SIG-M5 (cell line): ENCODE measurements at places on chromosomes 7 and 10.

DNA sequence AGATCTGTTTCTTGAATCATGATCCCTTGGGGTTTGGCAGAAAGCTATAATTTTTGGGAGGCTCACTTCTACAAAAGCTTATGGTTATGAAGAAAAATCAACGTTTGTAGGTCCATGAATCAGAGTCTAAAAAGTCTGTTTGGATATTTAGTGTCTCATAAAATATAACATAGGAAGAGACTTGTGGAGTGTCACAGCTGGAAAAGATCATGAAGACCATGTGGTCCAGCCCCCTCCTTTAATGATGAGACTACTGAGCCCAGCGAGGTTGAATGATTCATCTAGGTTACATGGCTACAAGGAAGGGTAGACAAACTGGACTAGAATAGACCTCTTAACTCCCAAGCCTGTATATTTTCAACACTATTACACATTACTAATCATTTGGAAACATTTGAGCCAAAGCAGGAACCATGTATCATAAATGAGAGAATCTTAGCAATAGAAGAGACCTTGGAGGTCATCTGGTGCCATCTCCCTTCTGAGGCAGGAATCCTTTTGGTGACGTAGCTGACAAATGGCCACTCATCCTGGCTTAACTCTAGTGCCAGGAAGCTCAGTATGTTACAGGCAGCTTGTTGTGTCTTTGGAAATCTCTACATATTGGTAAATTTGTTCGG, 152.5 kb downstream of the CREB5 start:
- no peak for DNase-seq

- DNase-seq: no peak
Measured at GRCh38 chr10:4101918-4102654, 317.1 kb upstream of the KLF6 start.

DNA sequence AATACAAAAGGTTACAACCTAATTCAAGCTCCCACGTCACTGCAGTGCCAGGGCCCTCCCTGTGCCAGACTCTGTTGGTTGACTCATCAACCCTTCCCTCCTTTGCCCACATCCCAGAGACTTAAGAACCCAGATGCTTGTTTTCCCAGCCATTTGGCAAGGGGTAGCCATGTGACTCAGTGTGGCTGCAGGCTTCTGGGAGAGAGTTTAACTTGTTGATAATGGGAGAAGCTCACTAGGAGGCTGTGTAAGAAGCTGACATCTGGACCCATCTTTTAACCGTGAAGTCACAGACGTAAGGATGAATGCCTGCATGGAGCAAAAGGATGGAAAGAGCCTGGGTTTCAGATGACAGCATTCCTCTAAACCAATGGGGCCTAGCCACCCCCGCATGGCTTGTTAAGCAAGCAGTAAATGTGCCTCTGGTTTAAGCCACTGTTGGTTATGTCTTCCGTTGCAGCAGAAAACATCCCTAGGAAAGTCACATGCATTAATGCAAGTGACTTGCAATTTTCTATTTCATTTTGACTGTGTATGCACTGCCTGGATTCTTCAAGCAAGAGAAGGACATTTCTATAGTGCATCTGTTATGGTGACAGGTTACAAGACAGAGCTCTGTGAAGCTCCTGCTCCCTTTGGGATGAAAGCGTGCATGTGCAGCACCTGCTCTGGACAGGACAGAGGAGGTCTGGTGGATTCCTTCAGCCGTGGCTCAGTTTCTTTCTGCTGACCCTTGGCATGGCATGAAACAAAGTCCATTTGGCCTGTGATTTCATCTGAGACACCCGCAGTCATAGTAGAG, 57.5 kb upstream of the CREB5 start:
- no peak for DNase-seq

DNA sequence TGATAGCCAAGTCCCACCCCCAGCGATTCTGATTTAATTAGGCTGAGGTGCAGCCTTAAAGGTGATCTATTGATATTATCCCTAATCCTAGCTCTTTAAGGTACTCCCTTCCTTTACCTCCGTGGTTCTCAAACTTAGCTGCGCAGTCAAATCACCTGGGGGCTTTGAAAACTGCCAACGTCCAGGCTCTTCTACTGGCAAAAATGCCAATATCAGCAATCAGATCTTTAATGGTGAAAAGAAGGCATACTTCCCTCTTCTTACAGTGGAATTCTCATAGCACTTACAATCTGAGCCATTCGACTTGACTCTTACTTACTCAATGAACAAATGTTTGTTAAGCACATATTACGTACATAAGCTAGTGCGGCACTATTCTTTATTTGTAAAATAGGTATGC, 704 bp upstream of the SLC35B4 start:
- DNase-seq: no peak

DNA sequence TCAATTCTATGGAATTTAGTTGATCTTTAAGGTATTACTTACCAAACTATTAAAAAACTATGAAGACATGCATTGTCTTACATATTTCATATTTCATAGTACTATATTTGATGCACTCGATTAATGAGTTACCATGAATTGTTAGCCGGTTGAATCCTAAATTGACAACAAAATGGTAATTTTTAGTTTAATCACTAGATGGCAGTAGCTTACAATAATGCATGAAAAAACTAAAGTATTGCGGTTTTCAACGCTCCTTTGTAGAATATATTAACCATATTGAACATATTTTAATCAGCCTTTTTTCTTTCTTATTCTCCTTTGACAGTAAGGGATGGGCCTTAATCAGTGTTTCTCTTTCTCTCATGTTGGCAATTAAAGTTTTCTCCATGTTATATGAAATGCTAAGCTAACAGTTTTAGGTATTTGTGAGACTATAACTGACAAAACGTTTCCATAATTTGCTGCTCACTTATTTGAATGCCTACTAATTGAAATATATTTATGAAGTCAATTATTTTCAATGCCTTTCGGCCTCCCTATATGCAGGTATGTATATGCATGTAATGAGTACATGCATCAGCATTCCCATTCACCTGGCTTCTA, 48.5 kb upstream of the ARL4A start:
- no peak for DNase-seq

GRCh38 chr10:31099664-31100063, 68.0 kb upstream of the ZNF438 start:
- no peak for DNase-seq

DNA sequence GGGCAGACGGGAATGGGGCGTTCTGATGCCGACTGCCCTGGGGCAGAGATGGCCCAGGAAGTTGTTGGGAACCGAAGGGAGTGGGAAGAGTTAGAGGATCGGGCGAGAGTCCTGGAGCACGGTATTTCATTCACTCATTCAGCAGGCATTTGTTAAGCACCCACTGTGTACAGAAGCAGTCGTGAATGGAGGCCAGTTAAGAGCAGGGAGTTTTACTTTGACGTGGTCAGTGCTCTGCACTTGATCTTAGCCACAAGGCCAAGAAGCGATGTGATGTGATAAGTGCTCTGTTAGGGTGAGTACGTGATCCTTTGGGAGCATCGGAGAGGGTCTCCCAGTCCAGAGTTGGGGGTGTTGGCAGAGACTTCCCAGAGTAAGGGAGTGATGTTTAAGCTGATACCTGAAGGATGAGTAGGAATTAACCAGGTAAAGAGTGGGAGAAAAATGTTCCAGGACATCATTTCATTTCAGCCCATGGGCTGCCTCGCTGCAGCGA, 890 bp downstream of the ZFYVE27 start:
- DNase-seq: no peak

DNA sequence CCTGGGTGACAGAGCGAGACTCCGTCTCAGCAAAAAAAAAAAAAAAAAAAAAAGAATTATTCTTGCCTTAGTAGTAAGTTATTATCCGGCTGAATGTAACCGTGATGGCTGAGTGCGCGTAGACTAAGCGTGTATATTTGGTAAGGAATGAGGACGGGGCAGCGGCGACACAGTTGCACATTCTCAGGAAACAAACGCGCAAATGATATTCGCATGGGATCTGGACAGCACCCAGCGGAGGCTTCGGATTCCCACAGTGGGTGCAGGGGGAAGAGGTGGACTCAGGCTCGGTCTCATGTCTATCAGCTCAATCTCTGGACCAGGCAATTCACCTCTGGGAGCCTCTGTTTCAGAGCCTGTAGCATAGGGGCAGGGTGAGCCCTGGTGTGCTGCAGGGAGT, 29.1 kb downstream of the PAPOLB start:
- no peak for DNase-seq

GRCh38 chr10:103849212-103849877, 6.0 kb downstream of the SH3PXD2A start:
- no peak for DNase-seq

DNA sequence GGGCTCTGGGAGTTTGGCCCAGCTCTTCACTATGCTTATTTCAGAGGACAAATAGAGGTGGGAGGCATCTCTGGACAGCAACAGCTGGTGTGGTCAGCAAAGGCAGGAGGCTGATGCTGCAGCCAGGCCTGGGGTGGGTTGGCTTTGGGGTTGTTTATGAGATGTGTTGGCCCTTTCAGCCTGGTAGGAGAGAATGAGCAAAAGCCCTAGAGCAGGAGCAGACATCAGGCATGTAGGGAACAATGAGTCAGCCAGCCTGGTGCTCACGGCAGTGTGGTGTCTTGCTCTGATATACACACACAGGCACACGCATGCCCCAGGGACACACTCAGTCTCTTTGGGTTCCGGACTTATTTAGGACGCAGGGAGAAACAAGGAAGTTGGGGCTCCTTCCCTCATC, 157.1 kb downstream of the PRKCQ start:
- DNase-seq: no peak

GRCh38 chr10:27457966-27458365, 46.1 kb upstream of the RAB18 start:
- DNase-seq: no peak

DNA sequence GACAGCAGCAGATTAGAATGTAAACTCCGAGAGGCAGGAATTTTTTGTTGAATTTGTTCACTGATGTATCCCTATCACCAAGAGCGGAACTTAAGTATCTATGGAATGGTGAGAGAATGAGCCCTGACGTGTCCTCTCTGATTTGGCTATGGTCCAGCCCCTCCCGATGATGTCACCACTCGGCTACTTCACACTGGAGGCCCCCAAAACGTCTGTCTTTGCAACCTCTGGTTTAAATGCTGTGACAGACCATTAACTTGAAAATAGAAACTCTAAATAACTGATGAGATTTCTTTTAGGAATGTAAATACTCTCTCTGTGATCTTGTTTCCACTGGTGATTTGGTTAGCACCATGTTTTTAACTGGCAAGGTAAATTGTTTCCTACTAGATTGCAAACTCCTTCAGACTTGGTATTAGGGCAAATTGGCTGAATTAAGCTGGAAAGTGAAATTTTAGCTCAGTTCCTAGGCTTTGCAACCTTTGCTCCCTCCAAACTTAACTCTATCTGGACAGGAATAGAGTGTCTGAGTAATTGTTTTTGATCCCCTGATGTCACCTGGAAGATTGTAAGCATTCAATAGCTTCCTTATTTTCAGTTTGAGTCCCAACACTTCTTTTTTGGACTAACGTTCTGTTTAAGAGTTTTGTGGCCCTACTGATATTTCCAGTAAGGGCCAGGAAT, 19.1 kb downstream of the SLC16A12 start:
- DNase-seq: no peak

DNA sequence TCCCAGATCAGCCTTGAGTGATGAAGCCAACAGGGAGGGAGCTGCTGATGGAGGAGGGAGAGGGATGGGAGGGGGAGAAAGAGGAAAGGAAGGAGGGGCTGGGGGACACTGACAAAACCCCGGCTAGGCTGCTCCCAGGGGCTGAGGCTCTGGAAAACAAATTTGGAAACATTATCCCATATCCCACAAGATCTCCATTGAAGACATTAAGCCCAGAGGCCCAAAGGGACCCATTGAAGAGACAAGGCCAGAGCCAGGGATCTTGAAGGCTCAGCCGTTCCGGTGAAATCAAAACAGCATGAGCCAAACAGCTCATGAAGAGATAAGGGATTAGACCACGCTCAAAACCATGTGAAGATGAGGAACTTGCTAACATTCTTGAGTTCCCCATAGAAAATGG, 184.3 kb upstream of the ITGB1 start:
- DNase-seq: no peak

DNA sequence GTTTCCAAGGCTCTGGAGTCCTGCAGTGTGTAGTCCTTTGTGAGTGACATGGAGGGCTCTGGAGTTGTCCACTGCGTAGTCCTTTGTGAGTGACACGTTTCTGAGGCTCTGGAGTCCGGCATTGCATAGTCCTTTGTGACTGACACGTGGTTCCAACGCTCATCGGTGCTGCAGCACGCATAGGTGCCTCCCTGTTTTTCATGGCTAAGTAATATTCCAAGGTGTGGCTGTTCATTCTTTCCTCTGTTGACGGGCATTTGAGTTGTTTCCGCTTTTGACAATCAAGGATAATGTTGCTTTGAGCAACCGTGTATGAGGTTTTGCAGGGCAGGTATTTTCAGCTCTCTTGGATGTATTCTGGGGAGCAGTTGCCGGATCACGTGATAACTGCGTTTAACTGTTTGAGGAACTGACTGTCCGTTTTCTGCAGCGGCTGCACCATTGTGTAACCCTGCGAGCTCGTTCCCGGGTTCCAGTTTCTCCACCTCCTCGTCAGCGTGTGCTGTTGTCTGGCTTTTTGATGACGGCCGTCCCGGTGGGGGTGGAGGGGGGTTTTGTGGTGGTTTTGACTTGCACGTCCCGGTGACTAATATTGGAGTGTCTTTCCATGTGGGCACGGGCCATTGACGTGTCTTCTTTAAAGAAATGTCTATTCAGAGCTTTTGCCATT, 21.1 kb downstream of the FAM20C start:
- DNase-seq: peak; percentile 79

DNA sequence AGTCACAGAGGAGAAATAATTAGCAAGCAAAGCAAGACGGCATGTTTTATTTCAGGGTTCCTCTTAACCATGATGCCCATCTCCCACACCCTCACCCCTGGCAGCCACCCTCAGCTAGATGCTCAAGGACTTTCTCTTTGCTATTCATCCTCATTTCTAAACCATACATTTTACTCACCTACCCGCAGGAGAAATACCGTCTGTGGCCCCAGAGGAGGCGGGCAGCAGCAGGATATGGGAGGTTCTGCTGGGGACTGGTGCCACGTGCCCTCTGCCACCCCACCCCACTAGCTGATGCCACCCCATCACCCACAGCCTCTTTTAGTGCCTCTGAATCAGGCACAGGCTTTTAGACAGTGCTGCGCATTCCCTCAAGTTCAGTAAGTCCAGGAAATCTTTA, 168.7 kb upstream of the ITGB1 start:
- no peak for DNase-seq

DNA sequence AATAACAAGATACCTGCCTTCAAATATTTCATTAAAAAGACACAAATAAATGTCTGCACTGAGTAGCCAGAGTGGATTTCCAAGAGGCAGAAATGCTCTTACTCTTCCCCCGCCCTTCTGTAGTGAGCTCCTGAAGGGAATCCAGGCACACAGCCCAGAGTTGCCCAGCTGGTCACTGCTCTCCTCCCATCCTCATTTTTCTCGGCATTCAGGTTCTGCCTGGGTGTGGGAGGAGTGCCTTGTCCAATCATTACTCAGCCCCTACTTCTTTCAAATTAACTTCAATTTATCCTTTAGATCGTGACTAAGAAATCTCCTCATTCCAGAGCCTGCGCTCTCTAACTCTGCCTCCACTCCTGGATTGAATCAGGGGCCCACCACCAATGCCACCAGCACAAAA, 12.2 kb downstream of the CCDC6 start:
- no peak for DNase-seq
